Anterior cingulate cortex (tissue), 58 donors: ENCODE measurements at places on chromosomes 16 and 17.
A peak's percentile ranks its signal among the peaks of the same experiment; 100 is the strongest.

- DNase-seq: no peak
Measured at GRCh38 chr16:693364-693763, 3.2 kb upstream of the WDR24 start.

DNA sequence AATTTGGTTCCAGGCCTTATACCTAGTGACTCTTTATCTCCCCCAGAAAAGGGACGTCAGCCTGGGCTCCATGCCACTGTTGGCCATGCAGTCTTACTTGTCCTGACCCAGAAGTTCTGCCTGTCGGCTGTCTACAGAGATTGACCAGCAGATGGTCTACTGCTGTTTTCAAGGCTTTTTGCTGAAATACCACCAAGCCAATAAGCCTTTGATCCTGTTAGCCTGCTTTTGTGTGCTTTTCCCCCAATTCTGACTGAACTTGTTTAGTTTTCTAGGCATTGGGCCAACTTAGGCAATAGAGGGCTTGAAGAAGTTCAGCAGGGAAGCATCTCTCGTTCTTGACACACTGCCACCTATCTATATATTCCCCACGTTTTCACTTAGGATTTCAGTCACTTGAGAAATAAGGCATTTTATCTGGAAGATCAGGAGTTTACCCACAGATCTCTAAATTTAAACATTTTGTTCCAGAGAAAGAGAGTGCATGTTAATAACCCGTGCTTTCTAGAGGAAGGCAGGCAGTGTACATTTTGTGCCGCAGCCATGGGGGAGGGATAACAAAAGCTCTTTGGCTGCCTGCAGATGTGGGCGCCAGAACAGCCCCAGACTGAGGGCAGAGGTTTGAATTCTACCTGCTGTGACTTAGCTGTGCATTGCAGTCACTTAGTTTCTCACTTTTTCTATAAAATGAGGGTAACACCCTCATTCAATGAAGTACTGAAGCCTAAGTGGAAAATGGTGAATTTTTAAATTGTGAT is 12.3 kb upstream of the CARMIL2 start:
- peak; percentile 41 for DNase-seq

- DNase-seq: no peak
Measured at GRCh38 chr17:83099570-83100181, 20.3 kb downstream of the METRNL start.

GRCh38 chr17:41538565-41538991 is 10.5 kb upstream of the KRT19 start:
- DNase-seq: no peak

- peak; percentile 53 for DNase-seq
Measured at GRCh38 chr16:75252946-75253911, 1.8 kb upstream of the BCAR1 start.

DNA sequence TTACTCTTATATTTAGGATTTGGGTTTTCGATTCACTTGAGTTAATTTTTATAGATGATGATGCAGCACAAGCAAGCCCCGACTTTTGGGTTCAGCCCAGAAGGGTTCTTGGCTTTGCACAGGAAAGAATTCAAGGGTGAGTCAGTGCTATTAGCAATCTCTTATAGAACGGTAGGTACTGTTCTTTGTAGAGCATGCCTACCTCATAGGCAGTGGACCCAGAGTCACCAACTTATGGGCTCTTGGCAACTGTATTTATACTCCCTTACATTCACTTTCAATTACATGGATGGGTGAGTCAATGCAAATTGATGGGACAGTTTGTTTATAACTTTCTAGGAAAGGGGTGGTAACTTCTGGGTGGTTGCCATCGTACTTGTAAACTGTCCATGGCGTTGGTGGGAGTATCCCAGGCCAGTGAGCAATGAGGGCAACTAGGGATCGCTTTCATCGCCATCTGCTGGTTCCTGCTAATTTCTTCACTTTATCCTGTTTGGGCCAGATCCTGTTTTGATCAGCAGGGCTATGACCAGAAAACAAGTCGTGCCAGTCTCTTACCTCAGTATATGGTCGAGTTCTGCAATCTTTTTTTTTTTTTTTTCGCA is 362.6 kb downstream of the CNTNAP4 start:
- no peak for DNase-seq

DNA sequence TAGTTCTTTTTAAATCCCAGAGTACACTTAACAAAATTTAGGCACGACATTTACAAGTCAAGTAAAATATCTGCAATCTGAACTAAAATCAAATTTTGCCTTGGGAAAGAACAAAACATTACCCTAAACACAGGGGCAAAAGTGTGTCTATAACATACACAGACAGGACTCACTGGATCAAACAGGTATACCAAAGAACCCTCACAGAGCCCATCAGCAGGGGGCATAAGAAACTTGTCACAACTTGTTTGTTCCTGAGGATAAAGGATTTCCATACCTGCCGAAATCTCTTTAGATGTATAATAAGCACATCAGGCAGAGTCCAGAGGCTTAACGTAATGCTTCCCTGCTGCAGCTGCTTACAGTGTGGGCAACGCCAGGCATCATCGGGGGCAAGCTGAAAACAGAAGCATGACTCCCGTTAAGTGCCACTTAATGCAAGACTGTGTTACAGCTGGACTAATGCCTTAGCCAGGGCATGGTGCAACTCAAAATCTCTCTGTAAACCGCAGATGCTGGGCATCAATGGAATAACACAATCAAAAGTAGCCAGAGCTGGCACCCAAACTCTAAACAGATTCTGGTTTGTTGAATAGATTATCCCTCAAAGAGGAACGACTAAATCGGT is 67.0 kb downstream of the USP31 start:
- DNase-seq: no peak

DNA sequence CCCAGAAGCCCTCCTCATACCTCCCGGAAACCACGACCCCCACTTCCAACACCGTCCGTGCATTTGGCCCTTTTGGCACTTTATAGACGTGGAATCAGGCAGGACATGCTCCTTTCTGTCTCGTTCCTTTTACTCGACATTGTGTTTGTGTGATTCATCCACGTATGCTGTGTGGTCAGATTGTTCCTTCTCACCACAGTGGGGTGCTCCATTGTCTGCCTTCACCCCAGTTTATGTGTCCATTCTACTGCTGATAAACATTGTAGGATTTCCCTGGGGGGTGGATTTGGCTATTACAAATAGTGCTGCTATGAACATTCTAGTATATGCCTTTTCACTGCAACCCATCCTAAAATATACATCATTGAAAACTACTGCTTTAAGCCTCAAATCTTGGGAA is 28.9 kb upstream of the RPH3AL start:
- no peak for DNase-seq

- DNase-seq: no peak
Measured at GRCh38 chr17:62093188-62094155, 28.4 kb upstream of the MED13 start.

DNA sequence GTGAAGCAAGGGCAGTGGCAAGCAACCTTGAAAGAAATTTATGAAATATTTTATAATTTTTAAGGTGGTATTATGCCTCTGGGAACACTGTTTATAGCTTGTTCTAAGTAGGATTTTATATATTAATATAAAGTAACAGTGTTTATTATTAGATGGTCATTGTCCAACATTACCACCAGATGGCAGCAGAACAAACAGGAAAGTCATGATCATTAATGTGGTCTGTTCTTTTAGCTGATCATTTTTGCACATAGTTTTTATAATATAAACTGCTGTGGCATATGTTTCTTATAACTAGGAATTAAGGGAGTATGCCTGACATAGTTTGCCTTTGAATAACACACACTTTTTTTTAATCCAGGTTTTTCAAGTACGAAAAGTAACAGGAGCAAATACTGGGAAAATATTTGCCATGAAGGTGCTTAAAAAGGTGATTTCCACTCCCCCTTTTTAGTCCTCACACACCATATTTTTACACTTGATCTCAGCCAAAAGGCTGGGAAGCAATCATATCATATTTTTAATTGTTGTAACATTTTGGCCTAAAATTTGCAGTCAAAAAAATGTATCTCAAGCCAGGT is 21.4 kb downstream of the RPS6KB1 start:
- no peak for DNase-seq

- DNase-seq: no peak
Measured at GRCh38 chr16:22313876-22314470, 16.8 kb downstream of the POLR3E start.

GRCh38 chr17:50482516-50482915 is 3.9 kb downstream of the RSAD1 start:
- peak; percentile 78 for DNase-seq

- no peak for DNase-seq
Measured at GRCh38 chr16:19911747-19912454, 27.3 kb upstream of the GPRC5B start.

DNA sequence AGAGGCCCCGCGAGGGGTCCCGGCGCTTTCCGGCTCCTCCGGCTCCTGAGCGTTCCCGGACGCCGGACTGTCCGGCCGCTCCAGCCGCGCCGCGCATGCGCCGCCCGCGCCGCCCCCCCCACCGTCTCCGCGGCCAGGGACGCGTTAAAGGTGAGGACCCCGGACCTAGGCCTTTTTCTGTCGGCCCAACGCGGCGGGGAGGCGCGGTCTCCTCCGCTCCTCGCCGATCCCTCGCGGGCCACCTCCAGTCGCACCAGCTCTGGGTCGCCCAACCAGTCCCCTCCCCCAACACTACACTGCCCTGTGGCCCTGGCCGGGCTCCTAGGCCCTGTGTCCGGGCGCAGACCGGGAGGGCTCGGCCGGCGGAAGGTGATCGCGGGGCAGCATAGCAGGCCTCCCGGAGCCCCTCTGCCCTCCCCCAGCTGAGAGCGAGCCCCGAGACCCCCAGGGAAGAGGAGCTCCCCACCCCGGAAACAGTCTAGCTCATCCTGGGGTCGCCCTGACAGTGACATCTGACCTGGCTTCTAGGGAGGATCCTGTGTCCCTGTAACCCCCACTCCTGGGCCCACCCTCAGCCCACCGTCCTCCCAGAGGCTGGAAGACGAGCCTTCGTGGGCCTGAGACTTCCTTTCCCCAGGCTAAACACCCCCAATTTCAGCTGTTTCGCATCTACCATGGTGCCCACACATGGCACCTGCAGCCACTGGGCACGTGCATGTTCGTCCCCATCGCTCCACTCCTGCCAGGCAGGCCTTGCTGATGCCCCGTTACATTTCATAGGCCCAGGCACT is 14.7 kb upstream of the BCAR1 start:
- DNase-seq: peak; percentile 66

DNA sequence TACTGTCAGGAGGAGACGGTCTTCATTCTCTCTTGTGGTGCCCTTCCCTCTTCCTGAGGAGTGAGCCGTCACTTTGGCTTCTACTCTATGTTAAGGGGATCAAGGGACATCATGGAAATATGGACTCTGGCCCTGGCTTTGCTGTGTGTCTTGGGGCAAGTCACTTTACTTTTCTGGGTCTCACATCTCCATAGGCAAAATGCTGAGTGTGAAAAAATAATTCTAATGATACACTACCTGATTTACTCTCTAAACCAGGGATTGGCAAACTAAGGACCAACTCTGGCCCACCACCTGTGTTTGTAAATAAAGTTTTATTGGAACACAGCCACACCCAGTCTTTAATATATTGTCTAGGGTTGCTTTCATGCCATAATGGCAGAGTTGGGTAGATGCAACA is 548.7 kb upstream of the CDH5 start:
- no peak for DNase-seq

GRCh38 chr16:67915831-67916723 is 15.6 kb downstream of the CTRL start:
- no peak for DNase-seq

DNA sequence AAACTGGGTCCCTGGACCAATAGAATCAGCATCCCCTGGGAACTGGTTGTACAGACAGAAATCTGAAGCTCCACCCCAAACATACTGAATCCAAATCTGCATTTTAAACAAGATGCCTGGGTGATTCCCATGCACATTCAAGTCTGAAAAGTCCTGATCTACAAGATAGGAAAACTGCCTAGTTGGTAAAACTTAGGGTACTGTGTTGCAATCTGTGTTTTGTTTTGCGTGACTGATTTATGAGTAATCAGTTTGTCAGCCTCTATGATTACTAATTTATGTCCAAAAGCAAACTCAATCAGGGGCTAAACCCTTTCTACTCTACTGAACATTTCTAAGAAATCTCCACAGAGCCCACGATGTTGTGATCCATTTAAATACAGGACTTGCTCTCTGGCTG is 103.8 kb downstream of the YPEL2 start:
- DNase-seq: no peak

DNA sequence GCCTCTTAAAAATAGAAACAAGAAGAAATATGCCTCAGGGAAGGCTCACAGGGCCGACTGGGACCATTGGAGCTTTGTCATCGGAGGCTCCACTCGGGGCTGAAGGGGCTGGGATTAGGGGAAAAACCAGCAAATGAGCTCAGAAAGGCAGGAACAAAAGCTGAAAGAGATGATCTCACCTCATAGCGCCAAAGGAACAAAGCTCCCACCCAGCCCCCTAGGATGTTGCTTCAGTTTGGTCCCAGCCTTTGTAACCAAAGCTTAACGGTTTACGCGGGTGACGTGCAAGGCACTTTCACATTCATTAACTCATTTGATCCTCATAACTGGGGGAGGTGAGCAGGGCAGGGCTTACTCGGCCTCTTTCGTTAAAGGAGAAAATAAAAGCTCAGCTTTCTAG is 168.5 kb upstream of the DYNLRB2 start:
- DNase-seq: no peak

- DNase-seq: no peak
Measured at GRCh38 chr16:52254746-52255145, 292.2 kb downstream of the TOX3 start.

GRCh38 chr17:19306160-19307111 is 56.1 kb downstream of the B9D1 start:
- DNase-seq: peak; percentile 88

DNA sequence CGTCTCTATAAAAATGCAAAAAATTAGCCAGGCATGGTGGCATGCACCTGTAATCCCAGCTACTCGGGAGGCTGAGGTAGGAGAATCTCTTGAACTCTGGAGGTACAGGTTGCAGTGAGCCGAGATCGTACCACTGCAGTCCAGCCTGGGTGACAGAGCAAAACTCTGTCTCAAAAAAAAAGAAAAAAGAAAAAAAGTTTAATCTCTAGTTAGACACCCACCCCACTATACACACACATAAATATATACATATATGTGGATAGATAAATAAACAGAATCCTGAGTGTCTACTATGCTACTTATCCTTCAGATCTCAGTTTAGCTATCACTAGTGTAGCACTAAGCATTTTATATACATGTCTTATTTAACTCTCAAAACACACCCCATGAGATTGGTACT is 18.7 kb downstream of the ITGAL start:
- no peak for DNase-seq

DNA sequence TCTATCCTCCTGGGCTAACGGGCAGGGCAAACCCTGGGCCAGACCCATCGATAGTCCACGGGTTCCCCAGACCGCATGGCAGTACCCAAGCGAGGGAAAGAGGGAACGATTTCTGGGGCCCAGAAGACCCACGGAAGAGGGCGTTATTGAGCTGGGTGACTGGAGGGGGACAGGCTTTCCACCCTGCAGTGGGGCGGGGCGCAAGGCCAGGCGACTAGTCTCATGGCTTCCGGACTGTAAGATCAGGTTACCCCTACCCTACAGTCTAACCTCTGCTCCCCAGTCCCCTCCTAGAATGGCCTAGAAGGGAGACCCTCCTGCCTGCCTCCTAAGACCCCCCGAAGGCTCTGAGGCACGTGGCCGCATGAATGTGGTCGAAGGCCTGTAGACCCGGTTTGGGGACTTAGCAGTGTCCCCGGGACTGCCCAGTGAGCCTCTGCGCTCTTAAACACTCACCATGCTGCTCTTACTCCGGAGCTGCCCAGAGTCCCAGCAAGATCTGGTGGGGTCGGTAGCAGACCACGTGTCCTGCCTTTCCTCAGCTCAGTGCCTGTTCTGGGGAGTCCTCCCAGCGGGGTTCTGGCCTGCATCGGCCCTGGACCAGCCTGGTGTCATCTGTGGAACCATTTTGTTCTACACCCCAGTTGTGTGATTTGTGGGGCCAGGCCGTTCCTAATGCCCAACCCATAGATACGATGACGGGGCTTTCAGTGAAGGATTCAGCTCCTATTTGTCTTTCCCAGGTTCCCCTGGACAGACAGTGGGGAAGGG is 13.2 kb upstream of the AURKB start:
- DNase-seq: peak; percentile 64
